Thymus (tissue), 14 donors: ENCODE measurements at places on chromosomes 2 and 18. TPM values are rescaled to one million over a fixed set of nuclear protein-coding genes. Genes with fewer than 3 reads are reported as not detected.

Gene STON1
- total RNA-seq, result 1.8 TPM

DNA sequence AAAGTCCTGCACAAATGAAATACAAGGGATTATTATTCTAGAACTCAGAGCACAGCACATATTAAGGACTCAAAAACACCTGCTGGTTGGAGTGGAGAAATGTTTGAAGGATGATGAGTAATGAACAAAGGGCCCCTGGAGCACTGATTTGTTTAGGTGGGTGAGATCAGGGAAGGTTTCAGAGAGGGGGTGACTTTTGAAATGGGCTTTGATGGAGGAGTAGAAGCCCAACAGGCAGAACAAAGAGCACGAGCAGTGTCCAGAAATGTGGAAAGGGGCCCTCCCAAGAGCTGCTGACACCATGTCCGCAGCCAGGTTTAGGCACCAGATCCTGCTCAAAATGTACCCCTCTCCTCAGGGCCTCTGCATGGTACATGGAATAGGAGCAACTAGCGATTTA is 23.8 kb downstream of the KCNK3 start:
- no peak for DNase-seq

Gene IGFBP5
- 6.6 TPM for total RNA-seq

Gene DSG1
- 0.61 TPM for total RNA-seq

DNA sequence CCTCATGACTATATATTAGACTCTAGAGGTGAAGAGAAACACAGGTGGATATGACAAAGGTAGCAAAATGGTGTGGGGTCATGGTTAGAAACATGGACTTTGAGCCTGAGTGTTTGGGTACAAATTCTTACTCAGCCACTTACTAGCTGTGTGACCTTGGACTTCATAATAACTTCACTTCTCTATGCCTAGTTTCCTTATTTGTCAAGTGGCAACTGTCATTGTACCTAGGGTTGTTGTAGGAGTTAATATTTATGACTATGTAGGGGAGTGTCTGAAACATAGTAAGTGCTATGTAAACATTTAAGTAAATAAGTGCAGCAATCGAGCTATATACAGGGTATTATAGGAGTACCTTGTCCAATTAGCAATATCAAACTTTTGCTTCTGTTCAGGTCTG is 49.7 kb upstream of the RAPH1 start:
- no peak for DNase-seq

GRCh38 chr2:232420073-232420454 is 13.4 kb downstream of the ALPG start:
- DNase-seq, result no peak

GRCh38 chr2:169510496-169510895 is 994 bp downstream of the KLHL41 start:
- DNase-seq, result no peak
